Eye (tissue), 1 donor: ENCODE measurements at places on chromosomes 6 and 20.

GRCh38 chr20:64205611-64206026 is 41.4 kb downstream of the MYT1 start:
- DNase-seq = no peak

- DNase-seq = no peak
These were observed 297.2 kb downstream of the TSHZ2 start for GRCh38 chr20:53269380-53269779.

GRCh38 chr6:110353457-110354001 is 4.6 kb downstream of the METTL24 start:
- DNase-seq = no peak

- peak; percentile 81 for DNase-seq
These were observed 176.7 kb downstream of the BMP7 start for GRCh38 chr20:57089699-57090144.

GRCh38 chr6:170128811-170129681 is 161.8 kb downstream of the DLL1 start:
- no peak for DNase-seq
